ENCODE measurements at places on chromosomes 5 and 9. TPM values are rescaled to one million over a fixed set of nuclear protein-coding genes. Genes with fewer than 3 reads are reported as not detected.

GRCh38 chr5:132466433-132467286 lies 23.9 kb downstream of the IRF1 start:
- peak overlapping the region; percentile 57 for H3K4me3 ChIP-seq
- H3K4me1 ChIP-seq, result peaks cover 95% of the 10 kb centered on the region
- no peaks in the 10 kb centered on the region for H3K27me3 ChIP-seq
- DNase-seq, result peak; percentile 87

GRCh38 chr9:14277761-14278160 lies 36.2 kb downstream of the NFIB start:
- H3K36me3 ChIP-seq, result no peaks in the 10 kb centered on the region
- H3K27me3 ChIP-seq, result no peaks in the 10 kb centered on the region
- H3K4me1 ChIP-seq, result no peaks in the 10 kb centered on the region
- no peak overlapping the region for H3K4me3 ChIP-seq
- DNase-seq, result no peak
- no peak overlapping the region for H3K27ac ChIP-seq

The RNF224 gene
- not detected for total RNA-seq

The SPINK6 gene
- total RNA-seq, result not detected

The MARCHF3 gene
- total RNA-seq, result 2.9 TPM

DNA sequence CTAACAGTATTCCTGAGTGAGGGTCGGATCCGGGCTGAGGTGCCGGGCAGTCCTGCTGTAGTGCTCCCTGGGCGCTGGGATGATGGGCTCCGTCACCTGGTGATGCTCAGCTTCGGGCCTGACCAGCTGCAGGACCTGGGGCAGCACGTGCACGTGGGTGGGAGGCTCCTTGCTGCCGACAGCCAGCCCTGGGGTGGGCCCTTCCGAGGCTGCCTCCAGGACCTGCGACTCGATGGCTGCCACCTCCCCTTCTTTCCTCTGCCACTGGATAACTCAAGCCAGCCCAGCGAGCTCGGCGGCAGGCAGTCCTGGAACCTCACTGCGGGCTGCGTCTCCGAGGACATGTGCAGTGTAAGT lies 15.2 kb downstream of the CRB2 start:
- no peak for DNase-seq
- H3K27me3 ChIP-seq, result peaks cover 3% of the 10 kb centered on the region

DNA sequence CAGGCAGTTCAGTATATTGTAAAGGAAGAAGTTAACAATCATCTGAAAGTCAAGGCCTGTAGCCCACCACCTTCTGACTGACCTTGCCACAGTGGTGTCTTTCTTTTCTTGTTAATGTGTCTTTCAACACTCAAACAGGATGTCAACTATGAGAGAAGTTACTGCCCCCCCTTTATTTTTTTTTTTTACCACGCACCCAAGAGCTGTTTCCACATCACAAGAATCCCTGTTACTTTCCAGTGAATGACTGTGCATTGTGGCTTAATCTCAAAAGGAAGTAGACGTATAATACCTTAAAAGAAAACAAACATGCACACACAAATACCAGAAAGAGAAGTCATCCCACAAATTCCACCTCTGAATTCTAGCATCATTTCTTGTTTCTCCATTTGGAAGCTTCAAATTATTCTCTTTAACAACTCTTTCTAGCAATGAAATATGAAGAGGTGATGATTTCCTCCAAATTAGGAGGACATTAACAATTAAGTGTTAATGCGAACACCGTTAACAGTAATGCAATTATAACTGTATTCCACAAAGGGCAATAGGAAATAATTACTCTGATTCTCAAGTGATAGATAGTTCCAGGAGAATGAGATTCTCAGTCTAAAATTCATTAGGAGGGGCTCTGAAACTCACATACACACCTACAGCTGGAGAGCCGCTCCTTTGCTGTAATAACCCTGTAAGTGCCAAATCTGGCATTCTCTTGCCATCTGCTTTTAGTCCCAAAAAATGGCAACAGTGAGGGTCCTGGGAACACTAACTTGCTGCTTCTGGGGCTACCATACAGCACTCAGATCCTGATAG lies 201.0 kb downstream of the EFNA5 start:
- H3K27ac ChIP-seq, result no peak overlapping the region
- no peaks in the 10 kb centered on the region for H3K27me3 ChIP-seq
- no peaks in the 10 kb centered on the region for H3K36me3 ChIP-seq

The COL27A1 gene
- total RNA-seq, result 1.6 TPM

The TMEM252 gene
- total RNA-seq, result not detected

GRCh38 chr5:91183743-91184142 lies 199.4 kb downstream of the ARRDC3 start:
- H3K4me3 ChIP-seq, result no peak overlapping the region
- no peaks in the 10 kb centered on the region for H3K4me1 ChIP-seq
- H3K36me3 ChIP-seq, result no peaks in the 10 kb centered on the region

DNA sequence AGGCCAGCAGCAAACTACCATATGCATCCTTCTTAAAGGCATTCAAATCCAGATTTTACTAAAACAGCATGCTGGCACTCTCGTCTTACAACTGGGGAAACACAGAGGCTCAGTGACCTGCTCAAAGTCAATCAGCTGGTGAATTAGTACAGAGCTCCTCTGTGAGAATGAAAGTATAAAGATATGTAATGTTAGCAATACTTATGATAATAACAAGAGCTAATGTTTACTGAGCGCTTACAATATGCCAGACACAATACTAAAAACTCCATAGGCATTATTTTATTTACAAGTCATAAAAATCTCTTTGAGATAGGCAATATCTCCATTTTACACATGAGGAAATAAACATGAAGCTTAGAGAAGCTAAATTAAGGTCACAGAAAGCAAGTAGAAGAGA lies 28.6 kb downstream of the FKBP15 start:
- peaks cover 24% of the 10 kb centered on the region for H3K36me3 ChIP-seq
- no peak overlapping the region for H3K27ac ChIP-seq
- H3K4me1 ChIP-seq, result no peaks in the 10 kb centered on the region
- H3K27me3 ChIP-seq, result no peaks in the 10 kb centered on the region

The SPATA6L gene
- total RNA-seq, result 0.96 TPM

DNA sequence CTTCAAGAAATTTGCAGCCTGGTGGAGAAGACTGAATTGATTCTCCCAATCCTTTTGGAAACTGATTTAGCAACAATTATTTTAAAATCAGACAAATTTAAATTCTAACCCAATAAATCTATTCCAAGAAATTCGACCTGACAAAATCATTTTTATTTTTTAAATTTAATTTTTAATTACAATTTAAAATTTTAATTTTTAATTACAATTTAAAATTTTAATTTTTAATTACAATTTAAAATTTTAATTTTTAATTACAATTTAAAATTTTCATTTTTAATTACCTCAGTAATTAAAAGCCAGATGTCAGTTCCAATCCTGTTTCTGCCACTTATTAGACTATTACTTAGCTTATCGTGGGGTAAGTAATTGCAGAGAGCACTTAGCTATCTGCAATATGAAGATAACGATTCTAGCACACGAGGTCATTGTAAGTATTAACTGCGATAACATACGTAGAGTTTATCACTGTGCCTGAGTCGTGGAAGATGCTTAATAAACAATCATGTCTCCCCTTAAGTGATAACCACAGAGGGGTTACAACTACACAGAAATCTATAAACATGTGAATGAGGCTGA lies 346.4 kb upstream of the SLC24A2 start:
- H3K27ac ChIP-seq, result no peak overlapping the region
- DNase-seq, result no peak
- H3K27me3 ChIP-seq, result no peaks in the 10 kb centered on the region
- no peak overlapping the region for H3K4me3 ChIP-seq
- no peaks in the 10 kb centered on the region for H3K4me1 ChIP-seq

DNA sequence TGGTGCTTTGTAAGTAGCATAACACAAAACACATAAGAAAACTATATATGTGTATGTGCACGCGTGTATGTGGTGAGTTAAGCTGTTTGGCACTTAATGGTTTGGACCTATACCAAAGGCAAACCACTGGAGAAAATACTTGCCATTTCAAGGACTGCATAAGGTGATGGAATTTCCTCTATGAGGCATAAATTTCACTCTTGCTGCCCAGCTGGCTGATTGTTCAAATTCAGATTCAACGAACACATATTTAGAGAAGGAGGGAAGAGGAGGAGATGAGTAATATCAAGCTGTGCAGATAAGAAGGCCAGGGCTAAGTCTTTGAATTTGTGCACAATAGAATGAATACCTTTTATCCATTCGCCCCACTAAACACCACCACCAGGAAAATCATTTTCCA lies 470.6 kb upstream of the MPDZ start:
- no peaks in the 10 kb centered on the region for H3K4me1 ChIP-seq
- H3K4me3 ChIP-seq, result no peak overlapping the region
- H3K27me3 ChIP-seq, result no peaks in the 10 kb centered on the region
- no peak for DNase-seq
- H3K27ac ChIP-seq, result no peak overlapping the region
- no peaks in the 10 kb centered on the region for H3K36me3 ChIP-seq

The SPINK7 gene
- not detected for total RNA-seq

- no peaks in the 10 kb centered on the region for H3K36me3 ChIP-seq
- no peak for DNase-seq
- no peak overlapping the region for H3K4me3 ChIP-seq
These were observed 185.8 kb downstream of the PCSK1 start for GRCh38 chr5:96247097-96247701.

DNA sequence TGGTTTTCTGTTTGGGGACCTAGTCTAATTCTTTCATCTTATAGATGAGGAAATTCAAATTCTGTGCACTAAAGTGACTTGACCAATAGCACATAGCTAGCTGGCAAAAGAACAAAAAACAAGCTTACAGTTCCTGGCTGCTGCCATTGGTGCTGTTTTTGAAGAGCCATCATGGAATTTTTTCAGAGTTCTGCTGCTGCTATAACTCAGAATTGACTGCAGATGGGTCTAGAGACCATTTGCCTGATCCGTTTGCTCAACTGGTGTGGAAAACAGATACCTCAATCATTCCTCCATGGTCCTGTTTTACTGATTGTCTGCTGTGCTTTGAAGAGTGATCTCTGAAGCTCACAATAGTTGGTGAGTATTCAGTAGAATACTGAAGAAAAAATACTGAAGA lies 15.2 kb downstream of the FBXL7 start:
- no peaks in the 10 kb centered on the region for H3K27me3 ChIP-seq
- no peak overlapping the region for H3K4me3 ChIP-seq
- no peak overlapping the region for H3K27ac ChIP-seq
- no peaks in the 10 kb centered on the region for H3K4me1 ChIP-seq

The ISCA1 gene
- 35.6 TPM for total RNA-seq

GRCh38 chr5:160619381-160619780 lies 197.7 kb downstream of the PTTG1 start:
- no peaks in the 10 kb centered on the region for H3K36me3 ChIP-seq
- DNase-seq, result no peak
- H3K4me1 ChIP-seq, result no peaks in the 10 kb centered on the region
- H3K27me3 ChIP-seq, result no peaks in the 10 kb centered on the region

DNA sequence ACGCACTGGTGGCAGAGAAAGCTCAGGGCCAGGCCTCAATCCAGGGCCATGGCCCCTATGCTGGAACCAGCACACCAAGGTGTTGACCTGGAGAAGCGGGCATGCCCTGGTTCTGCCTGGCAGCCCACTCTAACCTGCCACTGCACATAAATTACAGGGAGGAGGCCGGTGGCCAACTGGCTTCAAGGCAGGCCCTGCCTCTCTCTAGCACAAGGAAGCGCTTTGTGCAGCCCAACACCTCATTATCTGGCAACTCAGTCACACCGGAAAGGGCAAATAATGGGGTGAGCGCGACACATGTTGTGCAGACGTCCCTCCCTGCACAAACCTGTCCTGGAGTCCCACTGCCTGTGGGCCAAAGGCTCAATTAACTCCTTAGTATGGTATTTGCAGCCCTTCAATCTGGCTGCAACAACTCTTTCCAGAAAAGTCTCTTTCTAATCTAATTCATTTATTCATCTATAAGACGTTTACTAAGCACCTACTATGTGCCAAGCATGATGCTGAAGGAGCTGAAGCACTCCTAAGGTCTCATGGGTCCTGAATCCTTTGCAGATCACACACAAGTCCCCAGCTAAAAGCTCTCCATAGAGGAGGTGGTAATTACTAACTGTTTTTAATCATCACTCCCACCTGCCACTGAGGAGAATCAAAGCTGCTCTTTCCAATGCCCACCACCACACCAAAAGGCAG lies 24.9 kb downstream of the SHB start:
- H3K36me3 ChIP-seq, result no peaks in the 10 kb centered on the region
- no peak for DNase-seq
- H3K27me3 ChIP-seq, result no peaks in the 10 kb centered on the region
- H3K27ac ChIP-seq, result no peak overlapping the region
- no peak overlapping the region for H3K4me3 ChIP-seq

GRCh38 chr5:172642486-172642885 lies 1.4 kb downstream of the NEURL1B start:
- no peak overlapping the region for H3K27ac ChIP-seq
- DNase-seq, result no peak
- H3K4me3 ChIP-seq, result no peak overlapping the region
- H3K36me3 ChIP-seq, result no peaks in the 10 kb centered on the region
- peaks cover 6% of the 10 kb centered on the region for H3K27me3 ChIP-seq

GRCh38 chr9:33264003-33264472 lies 470 bp downstream of the BAG1 start:
- DNase-seq, result peak; percentile 51
- no peaks in the 10 kb centered on the region for H3K27me3 ChIP-seq
- H3K27ac ChIP-seq, result peak overlapping the region; percentile 85
- H3K4me1 ChIP-seq, result peaks cover 35% of the 10 kb centered on the region
- peak overlapping the region; percentile 92 for H3K4me3 ChIP-seq

The CDC23 gene
- total RNA-seq, result 48.7 TPM

GRCh38 chr9:90517103-90517502 lies 125.5 kb downstream of the DIRAS2 start:
- H3K4me3 ChIP-seq, result no peak overlapping the region
- no peak for DNase-seq
- H3K36me3 ChIP-seq, result no peaks in the 10 kb centered on the region
- no peaks in the 10 kb centered on the region for H3K4me1 ChIP-seq
- H3K27me3 ChIP-seq, result no peaks in the 10 kb centered on the region
- no peak overlapping the region for H3K27ac ChIP-seq

DNA sequence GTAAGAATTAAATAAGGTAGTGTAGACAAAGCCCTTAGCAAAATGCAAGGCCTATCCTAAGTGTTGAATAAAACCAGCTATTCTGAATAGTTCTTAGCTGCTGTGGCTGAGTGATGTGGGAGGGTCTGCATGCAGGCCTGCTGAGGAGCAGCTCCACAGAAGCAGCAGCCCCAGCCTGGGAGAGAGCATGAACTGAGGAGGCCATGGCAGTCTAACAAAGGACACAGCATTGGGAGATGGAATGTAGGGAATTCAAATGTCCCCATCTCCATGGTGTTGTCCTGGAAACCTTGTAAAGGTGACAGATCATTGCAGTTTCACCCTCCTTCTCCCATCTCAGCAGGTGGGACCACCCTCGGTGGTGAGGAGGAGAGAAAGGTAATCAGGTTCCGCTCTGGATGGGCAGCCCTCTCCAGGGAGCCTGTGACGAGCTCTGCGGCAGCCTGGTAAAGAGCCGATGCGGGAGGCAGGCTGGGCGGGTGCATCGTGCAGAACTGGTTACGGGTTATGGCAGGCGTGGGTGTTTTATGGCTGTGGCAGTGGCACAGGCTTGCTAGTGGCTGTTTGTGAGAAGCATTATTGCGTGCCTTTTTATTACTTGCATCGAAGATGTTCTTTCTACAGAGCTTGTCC lies 199.9 kb upstream of the GLRA1 start:
- H3K27ac ChIP-seq, result no peak overlapping the region
- H3K36me3 ChIP-seq, result no peaks in the 10 kb centered on the region
- no peak overlapping the region for H3K4me3 ChIP-seq
- H3K27me3 ChIP-seq, result no peaks in the 10 kb centered on the region
- no peaks in the 10 kb centered on the region for H3K4me1 ChIP-seq
- DNase-seq, result no peak
